Fibroblast of the aortic adventitia (primary cell): ENCODE measurements at places on chromosomes 1 and 21. TPM values are rescaled to one million over a fixed set of nuclear protein-coding genes. Genes with fewer than 3 reads are reported as not detected.

The GPR61 gene
- under 0.01 TPM in 1 of 2 replicates, not detected in the other for total RNA-seq

The SLC6A9 gene
- total RNA-seq = 6.8 and 25.9 TPM in 2 replicates

The ARHGEF10L gene
- total RNA-seq = 13.6 and 23.9 TPM in 2 replicates

The SUMO3 gene
- total RNA-seq = 43.2 and 130 TPM in 2 replicates

The ADGRL4 gene
- 12.3 and 139 TPM in 2 replicates for total RNA-seq

The IRF6 gene
- total RNA-seq = 3.1 TPM in 1 of 2 replicates, not detected in the other

DNA sequence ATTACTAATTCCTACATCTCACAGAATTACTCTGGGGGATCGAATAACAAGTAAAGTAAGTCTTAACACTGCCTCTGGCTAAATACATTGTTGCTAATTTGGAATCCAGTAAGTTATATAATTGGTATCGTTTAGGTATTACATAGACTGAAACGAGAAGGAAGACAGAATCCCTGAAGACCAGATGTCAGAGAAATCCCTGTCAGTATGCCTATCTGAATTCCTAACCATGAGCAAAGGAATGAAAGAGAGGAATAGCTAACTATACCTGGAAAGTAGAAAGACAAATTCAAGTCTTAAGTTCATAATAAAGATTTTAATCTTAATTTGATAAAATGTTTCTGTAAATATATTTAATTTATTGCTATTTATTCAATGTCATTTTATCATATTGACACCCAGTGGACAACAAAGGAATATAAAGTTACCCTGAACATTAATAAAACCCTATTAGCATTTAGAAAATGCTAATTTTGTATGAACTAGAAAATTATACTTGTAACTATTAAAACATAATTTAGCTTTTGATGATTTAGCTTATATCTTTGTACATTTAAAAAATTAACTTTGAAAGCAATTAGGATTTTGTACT lies 11.4 kb downstream of the DEPDC1 start:
- no peak for DNase-seq

DNA sequence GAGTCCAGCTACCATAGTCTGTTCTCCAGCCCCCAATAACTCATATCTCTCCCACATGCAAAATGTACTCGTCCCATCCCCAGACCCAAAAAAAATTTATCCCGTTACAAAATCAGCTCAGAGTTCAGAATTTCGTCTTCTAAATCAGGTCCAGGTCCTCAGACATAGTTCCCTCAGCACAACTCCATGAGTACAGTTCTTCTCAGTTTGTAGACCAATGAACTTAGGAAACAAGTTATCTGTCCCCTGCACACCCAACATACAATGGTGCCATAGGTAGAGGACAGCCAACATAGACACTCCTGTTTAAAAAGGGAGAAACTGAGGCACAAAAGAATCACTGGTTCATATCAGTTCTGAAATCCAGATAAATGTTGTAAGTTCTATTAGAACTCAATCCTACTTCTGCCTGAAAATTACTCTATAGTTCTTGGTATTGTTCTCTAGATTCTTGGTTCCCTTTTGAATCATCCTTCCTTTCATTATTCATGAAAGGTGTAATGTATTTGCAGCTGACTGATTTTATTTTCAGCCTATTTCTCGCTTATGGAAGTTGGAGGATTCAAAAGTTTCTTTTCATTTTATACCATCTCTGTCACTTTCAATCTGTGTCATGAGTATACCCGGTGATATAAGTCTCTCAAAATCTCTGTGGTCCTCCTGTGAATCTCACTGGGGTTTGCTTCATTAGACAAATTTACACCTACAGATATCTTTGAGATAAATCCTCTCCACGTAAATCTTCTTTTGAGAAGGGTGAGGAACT lies 75.8 kb upstream of the TSPAN2 start:
- DNase-seq = no peak

DNA sequence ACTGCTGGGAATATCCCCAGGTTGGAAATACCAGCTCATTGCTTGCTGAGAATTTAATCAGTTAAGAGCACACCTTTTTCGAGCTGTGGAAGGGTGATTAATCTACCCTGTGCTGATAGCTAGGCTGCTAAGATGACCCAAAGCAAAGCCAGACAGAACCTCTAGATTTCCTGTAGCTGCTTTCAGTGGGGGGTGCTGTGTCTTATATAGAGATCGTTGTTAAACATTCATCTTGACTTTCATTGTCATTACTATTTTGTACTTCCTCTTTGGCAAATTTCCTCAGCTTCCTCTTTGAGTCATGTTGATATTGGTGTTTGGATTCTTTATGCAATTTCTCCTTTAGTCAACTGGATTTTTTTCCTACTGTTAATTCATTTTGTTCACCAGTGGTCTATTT lies 155.3 kb downstream of the DISC1 start:
- DNase-seq = peak; percentile 33

GRCh38 chr1:184582411-184582810 lies 172.2 kb downstream of the EDEM3 start:
- no peak for DNase-seq

- peak; percentile 7 for DNase-seq
Measured at GRCh38 chr21:41750051-41750450, 16.8 kb downstream of the RIPK4 start.

- no peak for DNase-seq
Measured at GRCh38 chr1:214270097-214270650, 10.8 kb upstream of the SMYD2 start.

DNA sequence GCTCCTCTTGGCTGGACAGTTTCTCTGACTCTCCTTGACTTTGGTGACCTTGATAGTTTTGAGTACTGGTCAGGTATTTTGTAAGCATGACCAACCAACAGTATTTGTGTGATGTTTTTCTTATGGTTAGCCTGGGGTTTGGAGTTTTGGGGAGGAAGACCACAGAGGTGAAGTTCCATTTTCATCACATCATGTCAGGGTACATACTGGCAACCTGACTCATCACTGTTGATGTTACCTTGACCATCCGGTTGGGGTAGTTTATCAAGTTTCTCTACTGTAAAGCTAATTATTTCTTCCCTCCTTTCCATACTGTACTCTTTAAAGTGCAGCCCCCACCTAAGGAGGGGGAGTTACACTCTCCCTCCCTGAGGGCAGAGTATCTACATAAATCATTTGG lies 13.4 kb downstream of the OSCP1 start:
- DNase-seq = no peak

GRCh38 chr1:7295946-7296345 lies 475.1 kb upstream of the VAMP3 start:
- no peak for DNase-seq

DNA sequence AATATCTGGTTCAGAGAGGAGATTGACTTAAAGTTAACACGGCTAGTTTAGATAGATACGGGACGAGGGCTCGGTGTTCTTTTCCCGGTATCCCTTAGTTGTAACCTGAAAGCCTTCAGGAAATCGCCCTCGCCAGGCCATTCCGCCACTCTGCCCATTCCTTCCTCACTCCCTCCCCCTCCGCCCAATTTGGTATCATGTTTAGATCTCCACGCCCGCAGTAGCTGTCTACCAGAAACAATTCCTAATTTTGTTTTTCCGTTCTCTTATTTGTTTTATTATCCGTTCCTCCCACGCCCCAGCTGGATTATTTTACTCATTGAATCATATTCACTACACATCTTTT lies 685 bp upstream of the VAMP4 start:
- DNase-seq = peak; percentile 51

DNA sequence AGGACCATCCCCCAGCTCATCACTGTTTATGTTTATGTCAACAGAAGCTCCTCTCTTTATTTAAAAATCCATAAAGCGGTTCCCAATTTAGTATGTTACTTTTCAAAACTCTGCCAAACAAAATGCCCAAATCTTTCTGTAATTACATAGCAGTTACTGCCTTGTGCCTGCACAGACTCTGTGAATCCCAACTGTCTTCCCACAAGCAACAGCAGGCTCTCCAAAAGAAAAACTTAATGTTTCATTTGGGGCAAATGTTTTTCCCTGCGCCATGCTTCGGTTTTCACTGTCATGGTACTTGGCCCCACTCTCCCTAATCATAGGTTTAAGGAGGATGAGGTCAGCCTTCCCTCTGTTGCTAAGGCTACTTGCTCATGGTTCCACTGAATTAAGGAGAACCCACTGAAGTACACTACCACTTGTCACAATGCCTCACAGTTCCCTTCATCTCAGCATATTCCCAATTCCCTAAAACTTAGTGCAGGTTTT lies 4.6 kb downstream of the COLGALT2 start:
- DNase-seq = no peak
